ENCODE measurements at places on chromosomes 16 and 17.

DNA sequence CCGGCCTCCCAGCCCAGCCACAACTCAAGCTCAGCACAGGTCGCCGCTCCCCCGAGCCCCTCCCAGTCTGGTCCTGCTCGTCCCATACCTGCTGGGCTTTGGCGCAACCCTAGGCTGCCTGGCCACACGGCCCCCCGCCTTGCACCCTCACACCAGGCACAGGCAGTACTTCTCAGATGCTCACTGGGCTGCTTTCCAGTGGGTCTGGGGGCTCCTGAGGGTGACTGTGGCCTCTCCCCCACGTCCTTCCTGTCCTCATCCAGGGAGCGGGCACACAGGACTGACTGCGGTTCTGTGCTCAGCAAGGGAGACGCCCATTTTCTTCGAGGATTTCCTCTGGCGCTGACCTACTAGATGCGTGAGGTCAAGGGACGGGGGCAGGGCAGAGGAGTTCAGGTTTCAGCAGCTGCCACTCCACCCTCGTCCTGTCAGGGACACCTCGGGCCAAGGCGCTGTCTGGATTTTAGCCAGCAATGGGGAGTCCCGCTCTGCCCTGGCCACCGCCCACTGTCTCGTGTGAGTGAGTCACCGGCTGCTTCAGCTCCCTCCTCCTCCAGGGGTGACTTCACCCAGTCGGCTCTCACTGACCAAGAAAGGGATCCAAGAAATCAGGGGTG is 115.8 kb downstream of the NPIPB11 start:
- DNase-seq = peak; percentile 79

DNA sequence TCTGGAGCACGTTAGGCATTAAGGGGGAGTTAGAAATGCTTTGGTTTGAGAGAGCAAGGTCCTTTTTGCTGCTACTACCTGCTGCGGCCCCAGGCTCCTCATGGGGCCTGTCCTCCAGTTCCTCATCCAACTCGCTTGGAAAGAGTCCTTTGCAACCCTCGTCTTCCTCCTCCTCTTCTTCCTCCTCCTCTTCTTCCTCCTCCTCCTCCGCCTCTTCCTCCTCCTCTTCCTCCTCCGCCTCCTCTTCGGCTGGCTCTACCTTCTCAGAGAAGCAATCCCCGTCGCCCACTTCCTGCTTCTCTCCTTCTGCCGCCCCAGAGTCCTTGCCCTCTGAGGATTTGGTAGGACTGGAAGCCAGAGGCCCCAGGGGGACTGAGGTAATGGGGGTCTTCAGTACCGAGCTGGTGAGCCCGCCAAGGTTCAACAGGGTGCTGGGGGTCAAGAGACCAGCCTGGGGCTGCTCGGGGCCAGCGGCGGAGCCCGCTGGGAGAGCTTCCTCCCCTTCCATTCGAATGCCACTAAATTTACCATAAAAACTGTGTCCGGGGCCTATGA is 89.3 kb downstream of the ZFHX3 start:
- DNase-seq = no peak

GRCh38 chr16:85270374-85270773 is 158.1 kb upstream of the CIBAR2 start:
- no peak for DNase-seq

DNA sequence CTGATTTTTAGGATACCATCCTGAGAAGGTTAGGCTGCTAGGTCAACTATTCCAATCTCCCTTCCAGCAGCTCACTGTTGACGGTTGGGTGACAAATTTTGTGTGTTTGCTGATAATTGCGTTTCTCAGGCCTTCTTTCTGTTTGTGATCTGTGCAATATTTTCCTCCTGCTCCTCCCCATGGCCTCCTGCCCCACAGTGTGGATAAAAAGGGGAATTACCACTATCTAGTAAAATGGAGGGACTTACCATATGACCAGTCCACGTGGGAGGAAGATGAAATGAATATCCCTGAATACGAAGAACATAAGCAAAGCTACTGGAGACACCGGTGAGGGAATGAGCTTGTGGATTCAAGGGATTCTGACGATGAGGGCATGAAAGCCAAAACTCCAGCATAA is 9.2 kb downstream of the CHD3 start:
- DNase-seq = no peak

- DNase-seq = no peak
These were observed 18.8 kb downstream of the XPO6 start for GRCh38 chr16:28192806-28193529.

- no peak for DNase-seq
These were observed 882 bp upstream of the ATP6V0C start for GRCh38 chr16:2512735-2513404.

GRCh38 chr16:19831678-19832077 is 53.0 kb downstream of the GPRC5B start:
- no peak for DNase-seq
